HuH-7 (cell line): ENCODE measurements at places on chromosomes 16 and 17.

DNA sequence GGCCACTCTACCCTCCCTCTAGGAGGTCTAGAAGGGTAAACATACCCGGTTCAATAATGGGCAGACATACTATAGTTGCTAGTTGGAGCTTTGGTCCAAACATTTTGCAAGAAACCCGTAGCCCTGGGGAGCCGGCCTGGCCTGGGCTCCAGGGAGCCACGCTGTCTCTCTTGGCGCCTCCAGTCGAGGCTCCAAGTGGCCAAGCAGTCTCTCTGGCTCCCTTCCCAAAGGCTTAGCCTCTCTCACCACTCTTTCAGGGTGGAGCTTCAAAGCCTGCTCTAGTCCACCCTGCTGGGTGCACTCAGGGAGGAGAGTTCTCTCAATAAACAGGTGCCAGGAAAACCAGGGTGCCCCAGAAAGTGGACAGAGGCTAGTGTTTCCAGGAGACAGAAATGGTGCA, 32.2 kb downstream of the RCVRN start:
- DNase-seq = no peak

DNA sequence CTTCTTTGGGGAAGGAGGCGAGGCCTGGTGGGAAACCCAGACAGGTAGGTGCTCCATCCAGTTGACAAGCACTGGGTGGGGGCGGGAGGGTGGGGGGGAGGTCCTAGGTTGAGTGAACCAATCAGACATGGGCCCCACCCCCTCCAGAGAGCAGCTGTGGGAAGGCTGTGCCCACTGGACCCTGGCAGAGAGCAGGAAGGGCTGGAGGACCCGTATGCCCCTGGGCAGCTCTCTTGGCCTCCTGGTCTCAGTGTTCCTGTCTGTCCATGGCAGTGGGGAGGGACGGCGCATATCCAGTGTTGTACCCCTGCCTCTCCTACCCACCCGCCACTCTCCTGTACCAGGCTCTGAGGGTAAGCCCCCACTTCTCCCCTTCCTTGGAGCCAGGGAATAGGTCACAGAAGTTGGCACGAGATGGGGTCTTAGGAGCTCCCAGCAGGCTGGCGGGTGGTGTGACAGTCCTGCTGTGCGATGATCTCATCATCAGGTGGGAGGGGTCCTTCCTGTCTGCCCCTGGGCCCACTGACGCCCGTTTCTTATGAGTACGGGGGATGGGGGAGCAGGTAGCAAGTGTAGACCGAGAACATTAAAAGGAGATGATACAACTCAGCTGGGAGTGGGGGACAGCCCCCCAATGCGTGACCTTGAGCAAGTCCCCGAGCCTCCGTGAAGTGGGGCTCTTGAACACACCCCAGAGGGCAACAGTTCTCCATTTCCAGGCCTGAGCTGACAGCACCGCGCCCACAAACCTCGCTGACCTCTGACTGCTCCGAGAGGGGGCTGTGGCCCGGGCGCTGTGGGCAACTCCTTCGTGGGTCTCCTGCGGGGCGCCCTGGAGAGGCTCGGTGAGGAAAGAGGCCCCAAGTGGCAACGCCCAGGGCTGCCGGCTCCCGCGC, 1.2 kb upstream of the ZFPM1 start:
- DNase-seq = no peak

GRCh38 chr17:1001640-1002411, 4.9 kb downstream of the TIMM22 start:
- no peak for DNase-seq

GRCh38 chr17:8481089-8481488, 45.4 kb downstream of the NDEL1 start:
- no peak for DNase-seq
